ENCODE measurements at places on chromosomes 16 and 17.

GRCh38 chr17:38575781-38576180 lies 30.0 kb downstream of the SRCIN1 start:
- no peak for DNase-seq

DNA sequence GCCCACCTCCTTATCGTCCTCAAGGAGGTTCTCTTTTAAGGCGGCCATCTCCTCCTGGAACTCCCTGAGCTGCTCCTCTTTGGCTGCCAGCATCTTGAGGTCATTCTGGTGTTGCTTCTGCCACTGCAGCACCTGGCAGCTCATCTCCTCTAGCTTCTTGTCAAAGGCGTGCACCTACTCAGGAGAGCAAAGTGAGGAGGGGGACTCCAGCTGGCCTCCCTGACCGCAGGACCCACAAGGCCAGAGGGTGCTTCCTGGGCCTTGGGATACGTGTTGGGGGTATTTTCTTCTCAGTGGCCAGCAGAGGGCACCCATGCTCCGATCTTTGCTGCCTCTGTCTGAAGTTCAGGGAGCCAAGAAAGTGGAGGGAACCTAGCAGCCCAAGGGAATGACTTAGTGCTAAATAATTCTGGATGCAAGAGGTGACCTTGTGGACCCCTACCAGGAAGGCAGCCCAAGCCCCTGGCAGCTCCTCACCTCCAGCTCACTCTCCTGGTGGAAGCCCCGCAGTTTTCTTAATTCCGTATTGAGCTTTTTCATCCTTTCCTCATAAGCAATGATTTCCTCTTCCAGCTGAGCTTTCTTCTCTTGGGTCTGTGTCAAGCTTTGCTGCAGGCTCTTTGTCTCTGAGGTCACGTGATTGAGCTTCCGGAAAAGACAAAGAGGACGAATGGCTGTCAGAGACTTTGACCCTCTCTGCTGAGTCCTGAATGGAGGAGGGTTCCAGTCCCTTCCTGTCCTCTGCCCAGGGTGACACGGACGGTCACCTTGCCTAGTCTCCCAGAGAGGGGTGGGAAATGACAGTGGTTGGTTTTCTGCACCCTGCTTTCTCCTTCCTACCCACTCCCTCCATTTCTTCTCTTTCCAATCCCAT lies 31.4 kb downstream of the DHX38 start:
- peak; percentile 74 for DNase-seq

DNA sequence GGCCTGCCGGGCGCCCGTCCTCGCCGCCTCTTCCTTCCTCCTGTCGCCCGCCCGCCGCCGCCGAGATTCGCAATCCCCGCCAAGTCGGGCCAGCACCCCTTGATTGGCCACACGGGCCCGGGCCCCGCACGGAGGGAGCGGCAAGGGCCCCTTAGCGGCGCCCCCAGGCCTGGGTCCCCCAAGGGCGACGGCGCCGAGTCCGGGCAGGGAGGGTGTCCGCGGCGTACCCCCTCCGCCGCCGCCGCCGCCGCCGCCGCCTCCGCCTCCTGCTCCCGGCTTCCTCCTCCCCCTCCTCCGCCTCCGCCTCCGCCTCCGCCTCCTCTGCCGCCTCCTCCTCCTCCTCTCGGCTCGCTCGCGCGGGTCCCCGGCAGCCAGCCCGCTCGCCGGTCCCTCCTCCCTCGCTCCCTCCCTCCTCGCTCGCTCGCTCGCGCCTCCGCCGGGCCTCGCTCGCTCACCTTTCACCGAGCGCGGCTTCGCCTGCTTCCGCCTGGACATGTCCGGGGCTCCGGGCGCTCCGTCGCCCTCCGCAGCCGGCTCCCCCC lies 561 bp downstream of the ZNF423 start:
- DNase-seq, result peak; percentile 38

- no peak for DNase-seq
These were observed 13.8 kb upstream of the CCL17 start for GRCh38 chr16:57390636-57391295.

GRCh38 chr17:63116967-63117830 lies 151.2 kb downstream of the TANC2 start:
- no peak for DNase-seq

DNA sequence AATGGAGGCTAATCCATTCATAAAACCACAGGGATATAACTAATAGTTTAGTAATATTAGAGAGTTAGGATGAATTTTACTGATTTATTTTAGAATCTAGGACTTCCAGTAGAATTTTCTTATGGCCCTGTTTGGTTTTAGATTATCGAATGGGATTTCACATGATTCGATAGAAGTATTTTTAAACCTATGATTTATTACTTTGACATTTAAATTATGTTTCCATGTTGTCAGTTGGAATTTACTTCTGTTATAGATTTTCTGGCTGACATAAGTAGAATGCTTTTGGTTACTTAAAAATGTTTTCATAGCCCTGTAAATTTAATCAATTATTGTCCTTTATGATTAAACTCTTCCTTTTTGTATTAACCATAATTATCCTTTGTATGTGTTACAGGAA lies 158.8 kb downstream of the CHD9 start:
- DNase-seq, result no peak

DNA sequence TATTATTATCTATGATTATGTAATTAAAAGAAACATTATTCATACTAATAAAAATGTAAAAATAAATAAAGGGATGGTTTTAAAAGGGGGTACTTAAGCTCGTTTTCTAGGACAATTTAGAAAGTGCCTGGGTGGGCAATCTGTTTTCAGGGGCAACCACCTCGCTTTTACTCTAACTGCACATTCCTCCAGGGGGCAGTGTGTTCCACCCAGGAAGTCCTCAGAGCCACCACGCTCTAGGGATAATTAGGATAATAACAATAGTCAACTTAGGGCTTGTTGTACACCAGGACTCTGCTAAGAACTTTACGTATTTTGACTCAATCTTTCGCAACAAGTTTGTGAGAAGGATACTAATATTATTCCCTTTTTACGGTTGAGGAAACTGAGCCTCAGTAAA lies 396.7 kb upstream of the MAF start:
- DNase-seq, result peak; percentile 9

- DNase-seq, result no peak
These were observed 7.1 kb downstream of the ECI1 start for GRCh38 chr16:2244301-2244700.

GRCh38 chr17:76357597-76358158 lies 4.0 kb upstream of the PRPSAP1 start:
- no peak for DNase-seq

GRCh38 chr17:52451294-52451861 lies 292.9 kb upstream of the CA10 start:
- DNase-seq, result no peak

GRCh38 chr17:58321571-58322525 lies 6.7 kb downstream of the TSPOAP1 start:
- peak; percentile 5 for DNase-seq

DNA sequence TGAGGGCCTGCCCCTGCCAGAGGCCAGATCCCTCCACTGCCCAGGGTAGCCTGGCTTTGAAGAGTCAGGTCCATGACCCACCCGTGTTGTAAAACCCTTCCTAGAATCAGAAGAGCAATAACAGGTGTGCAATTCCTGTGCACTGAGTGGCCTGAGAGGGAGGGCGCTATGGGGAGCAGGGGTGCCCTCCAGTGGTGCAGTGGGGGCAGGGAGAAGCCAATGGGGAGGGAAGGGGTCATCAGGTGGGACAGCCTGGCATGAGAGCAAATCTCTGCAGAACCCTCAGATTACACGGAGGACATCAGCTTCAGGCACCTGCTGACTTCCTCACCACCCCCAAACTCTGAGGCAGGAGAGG lies 72.9 kb upstream of the ZNF469 start:
- no peak for DNase-seq

DNA sequence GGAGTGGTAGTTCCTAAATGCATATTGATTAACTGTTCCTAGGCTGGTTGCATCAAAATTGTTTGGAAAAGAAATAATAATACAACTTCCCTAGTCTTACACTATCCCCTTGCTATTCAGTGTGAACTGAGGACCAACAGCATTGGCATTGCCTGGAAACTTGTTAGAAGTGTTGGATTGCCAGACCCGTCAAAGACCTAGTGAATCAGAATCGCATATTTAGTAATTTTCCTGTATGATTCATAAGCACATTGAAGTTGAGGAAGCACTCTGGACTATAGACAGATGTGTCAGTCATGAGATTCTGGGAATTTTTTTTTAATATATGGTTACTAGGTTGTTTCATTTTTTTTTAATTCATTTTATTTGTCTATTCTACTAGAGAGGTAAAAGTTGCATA lies 34.7 kb upstream of the KCNJ16 start:
- DNase-seq, result no peak

- no peak for DNase-seq
These were observed 4.0 kb downstream of the BAIAP3 start for GRCh38 chr16:1337486-1337885.

DNA sequence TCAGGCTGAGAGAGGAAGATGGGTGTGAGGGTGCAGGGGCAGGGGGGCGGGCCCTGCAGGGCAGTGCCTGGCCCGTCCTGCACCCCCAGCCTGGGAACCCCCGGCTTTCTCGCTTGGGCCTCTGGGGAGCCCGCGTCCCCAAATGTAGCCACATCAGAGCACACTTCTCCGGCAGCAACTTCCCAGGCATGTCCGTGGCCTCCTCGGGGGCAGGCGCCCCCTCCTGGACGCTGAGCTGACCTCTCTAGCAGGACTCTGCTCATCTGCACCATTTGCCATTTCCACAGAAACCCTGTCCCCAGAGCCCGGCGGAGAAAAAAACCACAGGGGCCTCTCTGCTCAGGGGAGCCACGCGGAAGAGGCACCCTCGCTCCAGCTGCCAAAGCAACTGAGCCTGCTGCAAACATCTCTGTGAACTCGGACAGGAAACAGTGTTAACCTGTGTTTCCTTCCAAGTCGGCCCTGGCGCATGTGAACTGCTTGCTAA lies 63.4 kb downstream of the KLHDC4 start:
- peak; percentile 71 for DNase-seq

DNA sequence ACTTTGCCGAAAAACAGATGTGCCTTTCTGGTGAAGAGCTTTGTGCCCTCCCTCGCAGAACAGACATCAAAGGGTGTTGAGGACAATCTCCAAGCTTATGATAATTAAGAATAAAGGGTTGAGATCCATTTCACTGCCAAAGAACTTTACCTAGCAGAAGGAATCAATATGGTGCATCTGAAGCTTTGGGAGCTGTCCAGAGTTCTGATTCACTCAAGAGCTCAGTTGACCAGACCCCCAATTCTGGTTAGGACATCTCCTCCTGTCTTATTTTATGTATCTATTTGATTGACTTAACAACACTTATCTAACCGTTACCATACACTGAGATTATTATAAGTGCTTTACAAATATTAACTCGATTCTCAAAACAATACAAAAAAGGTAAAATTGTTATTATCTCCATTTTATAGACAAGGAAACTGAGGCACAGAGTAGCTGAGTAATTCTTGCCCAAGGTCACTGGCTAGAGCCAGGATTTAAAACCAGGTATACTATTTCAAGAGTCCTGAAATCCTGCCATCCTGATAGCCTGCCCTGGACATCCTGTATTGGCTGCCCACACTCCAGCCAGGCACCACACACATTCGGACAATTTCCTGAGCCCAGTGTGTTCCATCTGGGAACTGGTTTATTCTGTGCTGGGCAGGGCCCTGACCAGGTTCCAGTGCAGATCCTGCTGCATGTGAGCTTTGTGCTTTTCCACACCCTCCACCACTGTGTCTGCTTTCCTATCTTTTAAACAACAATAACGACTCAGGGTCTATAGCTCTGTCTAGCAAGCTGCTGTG lies 29.8 kb downstream of the PITPNM3 start:
- DNase-seq, result no peak
